ENCODE measurements at places on chromosomes 7 and 10.

DNA sequence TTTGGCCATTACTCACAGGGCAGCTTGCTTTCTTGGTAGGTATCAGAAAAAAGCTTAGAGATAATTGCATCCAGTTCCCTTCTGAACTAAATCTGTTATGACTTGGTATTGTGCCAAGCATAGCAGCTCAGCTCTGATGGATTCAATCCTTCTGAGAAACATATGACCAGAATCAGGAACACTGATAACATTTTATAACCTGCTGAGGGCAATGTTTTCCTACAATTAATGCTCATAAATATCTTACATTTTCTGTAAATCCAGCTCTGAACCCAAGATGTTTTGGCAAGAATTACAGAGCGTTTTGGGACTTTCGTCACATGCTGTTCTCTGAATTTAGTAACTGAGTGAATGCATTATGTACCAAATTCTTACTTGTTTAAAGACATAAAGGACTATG, 167.8 kb downstream of the KIF20B start:
- DNase-seq: no peak

GRCh38 chr10:81967716-81968115, 92.7 kb downstream of the NRG3 start:
- no peak for DNase-seq

DNA sequence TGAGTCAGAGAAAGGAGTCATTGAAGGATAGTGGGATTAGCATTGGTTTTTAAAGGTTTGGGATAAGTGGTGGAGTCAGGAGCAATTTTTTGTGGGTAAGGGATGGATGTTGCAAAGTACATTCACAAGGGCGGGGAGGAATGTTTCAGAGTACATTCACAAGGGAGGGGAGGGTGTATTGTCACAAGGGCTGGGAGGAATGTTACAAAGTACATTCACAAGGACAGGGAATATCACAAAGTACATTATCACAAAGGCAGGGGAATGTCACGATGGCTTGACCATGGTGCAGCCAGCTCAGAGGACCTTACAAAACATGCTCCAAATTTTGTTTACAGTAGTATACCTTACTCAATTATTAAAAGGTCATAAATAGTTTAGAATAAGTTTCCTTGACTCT, 30.3 kb downstream of the C1GALT1 start:
- DNase-seq: no peak

- no peak for DNase-seq
Measured at GRCh38 chr10:125159486-125159931, 854 bp downstream of the CTBP2 start.

DNA sequence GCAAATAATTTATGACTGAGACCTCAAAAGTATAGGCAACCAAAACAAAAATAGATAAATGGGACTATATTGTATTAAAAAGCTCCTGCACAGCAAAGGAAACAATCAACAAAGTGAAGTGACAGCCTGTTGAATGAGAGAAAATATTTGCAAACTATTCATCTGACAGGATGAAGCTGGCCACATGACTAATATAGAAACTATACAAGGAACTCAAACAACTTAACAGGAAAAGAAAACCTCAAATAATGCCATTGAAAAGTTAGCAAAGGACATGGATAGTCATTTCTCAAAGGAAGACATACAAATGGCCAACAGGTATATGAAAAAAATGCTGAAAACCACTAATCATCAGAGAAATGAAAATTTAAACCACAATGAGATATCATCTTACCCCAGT, 245.1 kb downstream of the STK31 start:
- DNase-seq: peak; percentile 53

DNA sequence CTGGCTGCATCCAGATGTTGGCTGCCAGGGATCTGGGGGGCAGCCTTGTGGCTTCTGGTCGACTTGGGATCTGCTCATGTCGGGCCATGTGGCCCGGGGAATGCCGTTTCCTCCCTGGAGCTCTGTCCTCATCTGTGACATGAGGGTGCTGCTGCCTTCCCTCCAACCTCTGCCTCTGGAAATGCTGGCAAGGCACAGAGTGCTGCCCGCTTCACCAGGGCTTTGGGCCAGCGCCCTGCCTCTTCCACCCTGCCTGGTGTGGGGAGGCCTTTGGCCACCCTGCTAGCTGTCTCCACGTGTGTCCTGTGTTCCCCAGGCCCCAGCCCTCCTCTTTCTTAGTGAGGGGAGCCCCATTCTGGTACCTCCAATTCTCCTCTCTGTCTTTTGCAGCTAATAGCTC, 5.8 kb upstream of the SMARCD3 start:
- no peak for DNase-seq

DNA sequence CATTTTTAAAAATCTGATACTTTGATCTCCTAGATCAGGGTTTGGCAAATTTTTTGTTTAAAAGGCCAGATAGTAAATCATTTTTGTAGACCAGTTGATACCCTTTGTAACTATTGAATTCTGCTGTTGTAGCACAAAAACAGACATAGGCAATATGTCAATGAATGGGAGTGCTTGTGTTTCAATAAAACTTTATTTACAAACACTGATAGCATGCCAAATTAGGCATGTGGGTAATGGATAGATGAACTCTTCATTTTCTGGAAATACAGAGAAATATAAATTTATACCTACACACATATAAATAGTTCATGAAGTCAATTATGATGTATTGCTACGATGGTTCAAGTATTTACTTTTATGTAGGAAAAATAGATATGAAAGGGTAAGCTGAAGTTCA, 60.4 kb downstream of the SEMA3A start:
- DNase-seq: no peak

DNA sequence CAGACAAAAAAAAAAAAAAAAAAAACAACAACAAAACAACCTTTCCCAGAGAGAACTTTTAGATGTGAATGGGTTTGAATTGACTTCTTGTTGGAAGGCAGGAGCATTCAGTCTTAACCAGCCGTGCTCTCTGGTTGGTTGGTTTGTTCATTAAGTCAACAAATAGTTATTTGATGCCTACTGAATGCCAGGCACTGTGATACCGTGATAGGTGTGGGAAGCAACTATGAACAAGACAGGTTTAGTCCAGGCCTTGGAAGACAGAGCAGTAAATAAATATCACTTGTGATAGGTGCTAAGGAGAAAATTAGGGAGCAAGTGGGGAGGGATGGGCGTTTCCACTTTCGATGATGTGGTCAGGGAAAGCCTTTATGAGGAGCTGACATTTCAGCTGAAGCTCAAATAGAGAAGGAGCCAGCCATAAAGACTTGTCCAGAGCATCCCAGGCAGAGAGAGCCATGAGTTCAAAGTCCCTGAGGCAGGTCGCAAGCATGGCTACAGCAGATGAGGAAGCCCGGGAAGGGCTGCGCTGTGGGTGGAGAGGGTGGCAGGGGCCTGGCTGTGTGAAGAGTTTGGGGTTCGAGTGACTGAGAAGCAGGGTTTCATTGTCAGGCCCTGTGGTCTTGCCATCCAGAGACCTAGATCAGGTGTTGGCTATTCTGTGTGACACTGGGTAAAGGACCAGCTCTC, 8.0 kb downstream of the TSPAN15 start:
- no peak for DNase-seq

- no peak for DNase-seq
Measured at GRCh38 chr10:27253576-27253975, 13.0 kb upstream of the ACBD5 start.

DNA sequence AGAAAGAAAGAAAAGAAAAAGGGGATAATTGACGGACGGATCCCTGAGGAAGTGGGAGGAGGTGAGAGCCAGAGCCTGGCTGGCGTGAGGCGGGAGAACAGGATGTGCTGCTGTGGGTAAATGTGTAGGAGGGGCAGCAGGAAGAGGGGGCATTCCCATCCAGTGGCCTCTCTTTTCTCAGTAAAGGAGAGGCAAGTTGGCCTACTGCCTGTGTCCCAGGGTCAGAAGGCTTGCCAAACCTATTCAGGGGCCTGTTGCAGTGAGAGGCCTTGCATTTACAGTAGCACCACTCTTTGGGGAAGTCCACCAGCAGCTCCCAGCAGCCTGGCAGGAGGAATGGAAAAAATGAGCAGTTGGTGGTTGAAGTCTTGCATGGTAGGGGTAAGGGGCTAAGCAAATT, 26.6 kb upstream of the ASCC1 start:
- no peak for DNase-seq

DNA sequence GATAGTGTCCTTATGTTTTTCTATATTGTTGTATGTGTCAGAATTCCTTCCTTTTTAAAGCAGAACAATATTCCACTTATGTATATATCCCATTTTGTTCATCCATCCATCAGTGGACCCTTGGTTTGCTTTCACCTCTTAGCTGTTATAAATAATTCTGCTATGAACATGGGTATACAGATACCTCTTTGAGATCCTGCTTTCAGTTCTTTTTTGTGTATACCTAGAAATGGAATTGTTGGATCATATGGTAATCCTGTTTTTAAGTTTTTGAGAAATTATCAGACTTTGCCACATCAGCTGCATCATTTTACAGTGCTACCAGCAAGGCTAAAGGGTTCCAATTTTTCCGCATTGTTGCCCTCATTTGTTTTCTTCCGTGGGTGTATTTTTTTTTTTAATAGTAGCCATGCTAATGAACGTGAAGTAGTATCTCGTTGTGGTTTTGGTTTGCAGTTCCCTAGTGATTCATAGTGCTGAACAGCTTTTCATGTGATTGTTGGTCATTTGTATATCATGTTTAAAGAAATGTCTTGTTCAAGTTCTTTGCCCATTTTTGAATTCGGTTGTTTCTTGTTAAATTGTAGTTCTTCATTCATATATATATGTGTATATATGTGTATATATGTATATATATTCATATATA, 87.8 kb downstream of the LCOR start:
- no peak for DNase-seq

GRCh38 chr10:49609006-49609282, 1.2 kb upstream of the SLC18A3 start:
- no peak for DNase-seq

- no peak for DNase-seq
Measured at GRCh38 chr10:6115824-6116350, 27.1 kb downstream of the RBM17 start.

- no peak for DNase-seq
Measured at GRCh38 chr7:42097752-42098151, 139.3 kb downstream of the GLI3 start.

DNA sequence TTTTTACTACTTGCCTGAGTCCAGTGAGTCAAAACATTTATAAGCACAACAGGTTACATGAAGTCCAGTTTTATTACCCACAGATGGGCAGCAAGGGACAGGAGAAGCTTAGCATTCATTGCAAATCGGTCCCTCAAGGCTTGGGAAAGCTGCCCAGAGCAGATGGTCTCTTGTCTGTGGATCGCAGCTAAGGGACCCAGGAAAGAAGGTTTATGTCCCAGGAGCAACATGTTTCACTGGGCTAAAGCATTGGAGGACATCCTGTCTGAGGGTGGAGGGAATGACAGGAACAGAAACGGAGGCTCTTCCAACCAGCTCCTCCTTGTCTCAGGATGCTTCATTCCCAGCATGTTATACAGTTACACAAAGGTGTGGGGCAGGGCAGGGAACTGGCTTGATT, 39.3 kb downstream of the TRIM24 start:
- no peak for DNase-seq

- peak; percentile 81 for DNase-seq
Measured at GRCh38 chr10:8402576-8402975, 348.1 kb downstream of the GATA3 start.

DNA sequence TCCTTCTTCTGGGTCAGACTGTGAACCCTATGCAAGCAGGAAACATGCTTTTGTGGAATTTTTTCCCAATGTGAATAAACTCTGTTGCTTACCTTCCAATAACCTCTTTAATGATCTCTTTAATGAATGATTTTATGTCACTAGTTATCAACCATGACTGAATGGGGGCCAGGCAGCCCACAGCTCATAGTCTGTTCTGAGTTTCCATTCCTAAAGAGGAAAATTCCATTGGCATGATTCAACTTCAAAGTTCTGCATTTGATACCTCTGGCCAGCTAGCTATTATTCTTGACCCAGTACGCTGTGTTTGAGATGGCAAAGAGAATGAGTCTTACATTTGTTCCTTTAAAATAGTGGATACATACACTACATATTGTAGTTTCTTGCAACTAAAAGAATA, 867.8 kb upstream of the CELF2 start:
- DNase-seq: no peak

- no peak for DNase-seq
Measured at GRCh38 chr7:130374507-130374906, 5.8 kb upstream of the CPA1 start.

DNA sequence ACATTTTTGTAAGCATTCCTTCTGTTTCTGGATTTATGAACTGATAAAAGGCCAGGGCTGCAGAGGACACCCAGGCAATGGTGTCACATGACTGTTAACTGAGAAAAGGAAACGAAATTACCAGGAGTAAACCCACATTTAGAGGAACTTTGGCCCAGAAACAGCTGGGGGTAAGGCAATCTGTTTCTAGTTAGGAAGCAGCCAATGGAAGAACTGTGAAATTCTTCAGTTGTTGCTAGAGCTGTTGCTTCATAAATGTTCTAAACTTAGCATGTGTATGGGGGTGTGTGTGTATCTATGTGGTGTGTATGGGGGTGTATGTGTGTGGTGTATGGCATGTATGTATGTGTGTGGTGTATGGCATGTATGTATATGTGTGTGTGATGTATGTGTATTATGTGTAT, 11.8 kb upstream of the PDCD4 start:
- no peak for DNase-seq

- DNase-seq: peak; percentile 29
Measured at GRCh38 chr10:70052462-70053217, at the start of gene MACROH2A2. MACROH2A2 (plus strand) TSS chr10:70052846; CDS start chr10:70075659, 22,813 bp downstream.

DNA sequence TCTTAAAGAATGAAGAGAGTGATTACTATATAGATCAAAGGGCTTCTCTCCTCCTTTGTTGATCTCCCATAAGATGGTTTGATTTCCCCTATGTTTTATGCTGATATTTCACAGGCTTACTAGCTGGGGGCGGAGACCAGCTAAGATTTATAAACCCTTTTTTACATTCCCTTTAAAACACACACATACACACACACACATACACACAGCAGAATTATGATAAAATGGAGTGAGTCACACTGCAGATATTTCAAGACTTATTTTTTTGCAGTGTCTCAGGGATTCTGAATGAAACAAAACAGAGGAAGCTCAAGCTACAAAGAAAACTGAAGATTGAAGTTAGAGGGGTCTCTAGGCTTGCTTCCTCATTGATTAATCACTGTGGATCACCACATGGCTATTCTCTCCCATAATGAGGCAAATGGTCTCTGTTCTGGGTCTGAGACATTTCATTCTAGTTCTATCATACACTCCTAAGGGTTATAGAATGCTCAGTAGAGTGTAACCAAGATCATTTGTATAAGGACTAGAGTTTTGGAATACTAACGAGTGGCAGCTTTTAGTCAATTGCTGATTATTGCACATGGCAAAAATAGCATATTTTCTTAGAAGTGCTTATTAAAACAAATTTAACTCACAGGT, 18.6 kb downstream of the INA start:
- DNase-seq: no peak

- DNase-seq: peak; percentile 95
Measured at GRCh38 chr10:68955832-68956532, at the start of gene DDX21. DDX21 (plus strand) TSS chr10:68956170; CDS start chr10:68956226, 56 bp downstream.

DNA sequence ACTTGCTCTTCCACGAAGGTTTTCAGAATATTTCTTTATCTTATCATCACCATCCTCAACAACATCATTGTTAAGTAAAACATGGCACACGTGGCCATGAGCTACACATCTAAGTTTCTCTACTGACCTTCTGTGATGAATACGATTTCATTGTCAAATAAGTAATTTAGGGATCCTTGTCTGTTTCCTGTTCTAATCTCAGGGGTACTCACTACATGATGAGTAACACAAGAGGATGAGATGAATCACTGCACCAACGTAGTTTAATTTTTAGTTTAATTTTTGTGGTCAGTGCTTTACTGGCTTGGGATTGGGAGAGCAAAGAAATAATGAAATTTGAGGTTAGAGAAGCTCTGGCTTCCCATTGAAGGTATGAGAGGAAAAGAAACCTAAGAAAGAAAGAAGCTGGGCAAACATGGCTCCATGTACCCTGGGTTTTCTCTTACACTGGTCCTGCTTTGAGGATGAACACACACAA, 461.9 kb upstream of the KLF6 start:
- peak; percentile 67 for DNase-seq

All from activated CD4-positive, alpha-beta T cell treated with anti-CD3 and anti-CD28 coated beads, Interleukin-2, amount 50 U/mL, for 16 hours (primary cell).